ENCODE measurements at places on chromosomes 1 and 21. TPM values are rescaled to one million over a fixed set of nuclear protein-coding genes. Genes with fewer than 3 reads are reported as not detected.

SLC9C2 gene
- not detected for total RNA-seq

NCF2 gene
- 2.9 TPM for total RNA-seq

GUCA2B gene
- not detected for total RNA-seq

C4BPB gene
- 2.0 TPM for total RNA-seq

UBL4B gene
- not detected for total RNA-seq

NMNAT2 gene
- total RNA-seq, result 0.71 TPM

OR2L5 gene
- not detected for total RNA-seq

B3GALT5 gene
- 0.23 TPM for total RNA-seq

SYCP1 gene
- total RNA-seq, result not detected

All from A549 treated with RU486 at 1 μM for 4 hours (cell line).